Right lung (tissue), 10 donors: ENCODE measurements at places on chromosomes 1 and 21. TPM values are rescaled to one million over a fixed set of nuclear protein-coding genes. Genes with fewer than 3 reads are reported as not detected.

The GON4L gene
- 61.8 TPM for polyA plus RNA-seq

The MAN1C1 gene
- 19.2 TPM for polyA plus RNA-seq

The HES2 gene
- polyA plus RNA-seq = 0.10 TPM

The ALPL gene
- 1.2 TPM for polyA plus RNA-seq

The FHAD1 gene
- 2.8 TPM for polyA plus RNA-seq

The TMEM200B gene
- polyA plus RNA-seq = 15.8 TPM

DNA sequence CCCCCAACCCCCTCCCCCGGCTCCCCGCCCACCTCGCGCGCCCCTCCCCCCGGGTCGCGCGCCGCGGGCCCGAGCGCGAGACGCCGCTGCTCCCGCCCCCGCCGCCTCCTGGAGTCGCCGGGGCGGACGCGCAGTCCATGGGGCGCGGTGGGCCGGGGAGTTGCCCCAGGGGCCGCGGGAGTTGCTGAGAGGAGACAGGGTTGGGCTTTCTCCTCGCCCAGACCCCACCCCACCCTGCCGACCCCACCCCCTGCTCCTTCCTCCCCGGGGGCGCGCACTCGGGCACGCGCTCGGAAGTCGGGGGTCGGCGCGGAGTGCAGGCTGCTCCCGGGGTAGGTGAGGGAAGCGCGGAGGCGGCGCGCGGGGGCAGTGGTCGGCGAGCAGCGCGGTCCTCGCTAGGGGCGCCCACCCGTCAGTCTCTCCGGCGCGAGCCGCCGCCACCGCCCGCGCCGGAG is at the start of gene LAMC1:
LAMC1 (plus strand) TSS at position 275 of the 455 bp plus-strand sequence. CDS start 297 bp downstream, outside the sequence.
- DNase-seq = peak; percentile 90

- DNase-seq = no peak
Measured at GRCh38 chr1:45804669-45804969, 1.2 kb downstream of the MAST2 start.

- DNase-seq = peak; percentile 23
Measured at GRCh38 chr1:156860113-156860627, 495 bp upstream of the NTRK1 start.

- no peak for DNase-seq
Measured at GRCh38 chr1:160402001-160402795, 1.8 kb downstream of the VANGL2 start.

DNA sequence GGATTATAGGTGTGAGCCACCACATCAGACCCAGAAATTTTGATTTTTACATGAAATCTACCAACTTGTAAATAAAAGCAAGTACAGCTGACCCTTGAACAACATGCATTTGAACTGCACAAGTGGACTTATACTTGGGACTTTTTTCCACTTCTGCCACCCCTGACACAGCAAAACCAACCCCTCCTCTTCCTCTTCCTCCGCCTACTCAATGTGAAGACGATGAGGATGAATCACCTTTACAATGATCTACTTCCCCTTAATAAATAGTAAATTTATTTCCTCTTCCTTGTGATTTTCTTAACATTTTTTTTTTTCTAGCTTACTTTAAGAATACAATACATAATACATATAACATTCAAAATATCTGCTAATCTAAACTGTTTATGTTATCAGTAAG is 17.5 kb upstream of the YRDC start:
- no peak for DNase-seq

GRCh38 chr21:42848932-42849758 is 30.2 kb downstream of the WDR4 start:
- no peak for DNase-seq

DNA sequence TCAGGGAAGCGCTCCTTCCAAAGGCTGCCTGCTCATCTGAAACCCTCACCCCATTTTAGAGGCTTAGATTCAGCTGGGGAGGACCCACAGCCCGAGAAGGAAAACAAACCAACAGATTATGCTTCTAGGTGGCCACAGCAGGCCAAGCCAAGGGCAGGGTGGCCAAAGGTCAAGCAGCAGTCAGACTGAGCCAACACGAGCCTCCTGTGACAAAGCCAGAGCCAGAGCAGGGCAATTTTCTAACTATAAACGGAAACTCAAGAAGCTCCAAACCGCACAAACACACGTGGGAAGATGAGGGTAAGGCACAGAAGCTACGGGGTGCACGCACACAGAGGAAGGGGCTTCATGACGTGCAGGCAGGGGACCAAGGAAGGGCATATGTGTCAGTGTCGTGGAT is 64.1 kb downstream of the PLEKHA6 start:
- DNase-seq = no peak

GRCh38 chr21:45120975-45121374 is 46.6 kb downstream of the ADARB1 start:
- no peak for DNase-seq

GRCh38 chr1:196858811-196859210 is 29.0 kb upstream of the CFHR4 start:
- no peak for DNase-seq

- DNase-seq = no peak
Measured at GRCh38 chr1:89635825-89636815, 3.2 kb downstream of the LRRC8C start.

DNA sequence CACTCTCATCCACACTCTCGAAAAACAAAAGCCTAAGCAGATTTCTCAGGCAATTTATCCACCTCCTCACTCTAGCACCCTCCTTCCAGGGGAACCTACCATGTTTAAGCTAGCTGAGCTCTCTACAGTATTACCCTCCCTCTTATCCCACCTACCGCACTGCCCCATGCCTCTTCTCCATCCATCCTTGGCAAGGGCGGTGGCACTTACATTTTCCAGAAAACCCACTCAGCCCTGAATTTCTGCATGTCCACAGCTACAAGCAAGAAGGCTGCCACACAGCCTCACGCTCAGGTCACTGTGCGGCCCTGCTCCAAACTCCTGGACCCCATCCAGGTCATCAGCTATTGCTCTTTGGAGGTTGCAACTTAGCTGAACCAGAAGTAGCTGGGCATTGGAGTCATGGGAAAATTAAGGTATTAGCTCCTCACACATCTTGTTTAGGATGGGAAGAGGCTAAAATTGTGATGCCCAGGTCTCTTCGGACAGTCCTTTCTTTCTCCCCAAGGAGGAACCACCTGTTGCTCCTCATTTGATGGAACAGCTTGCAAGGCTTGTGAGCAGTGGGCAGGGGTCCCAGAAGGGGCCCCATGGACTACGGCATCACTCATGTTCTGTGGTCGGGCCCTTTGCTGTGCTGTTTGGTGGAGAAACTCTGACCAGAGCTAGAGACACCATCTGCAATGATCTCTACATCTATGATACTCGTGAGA is 1.1 kb downstream of the KLHDC9 start:
- DNase-seq = no peak

GRCh38 chr1:111720274-111720976 is 18.8 kb downstream of the INKA2 start:
- DNase-seq = no peak

- DNase-seq = no peak
Measured at GRCh38 chr21:46570631-46571030, 34.3 kb downstream of the S100B start.

DNA sequence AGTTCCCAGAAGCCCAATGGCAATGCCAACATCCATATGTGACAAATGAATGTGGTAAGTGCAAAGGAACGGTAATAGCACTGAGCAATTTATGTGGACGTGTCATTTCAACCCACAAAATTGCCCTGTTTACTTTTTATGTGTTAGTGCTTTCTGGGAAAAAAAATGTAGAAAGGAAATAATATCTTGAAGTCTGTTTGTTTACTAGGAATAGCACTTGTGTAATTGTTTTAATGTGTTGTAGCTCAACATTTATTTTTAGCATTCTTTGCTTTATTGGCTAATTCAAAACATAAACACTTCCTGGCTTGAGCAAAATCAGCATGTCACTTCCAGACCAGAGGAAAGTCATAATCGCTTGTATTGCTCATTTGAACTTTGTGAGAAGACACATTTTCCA is 224.8 kb upstream of the KCNK2 start:
- DNase-seq = no peak

GRCh38 chr1:155529109-155529508 is 33.5 kb downstream of the ASH1L start:
- DNase-seq = no peak

GRCh38 chr21:16312321-16312720 is 582.5 kb downstream of the USP25 start:
- DNase-seq = no peak

DNA sequence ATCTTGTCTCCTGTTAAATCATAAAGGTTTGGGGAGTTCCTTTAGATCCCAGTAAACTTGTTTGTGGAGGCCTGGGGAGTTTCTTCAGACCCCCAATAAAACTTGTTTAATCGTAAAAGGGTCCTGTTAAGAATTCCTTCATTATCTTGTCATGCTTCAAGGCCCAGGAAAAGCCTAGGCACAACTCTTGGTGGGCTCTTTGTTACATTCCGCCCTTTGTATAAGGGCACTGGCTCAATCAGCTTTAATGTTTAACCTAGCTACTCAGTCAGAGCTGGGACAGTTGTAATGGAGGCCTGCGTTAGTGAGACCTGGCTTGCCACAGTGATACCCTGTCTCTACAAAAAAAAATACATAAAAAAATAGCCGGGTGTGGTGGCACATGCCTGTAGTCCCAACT is 77.2 kb downstream of the MPZL1 start:
- DNase-seq = no peak
